CD4-positive, alpha-beta T cell treated with Interleukin-4 for 4 hours (primary cell): ENCODE measurements at places on chromosomes 4 and X.
A peak's percentile ranks its signal among the peaks of the same experiment; 100 is the strongest.

GRCh38 chr4:10765386-10765785 lies 80.8 kb upstream of the CLNK start:
- DNase-seq: no peak

DNA sequence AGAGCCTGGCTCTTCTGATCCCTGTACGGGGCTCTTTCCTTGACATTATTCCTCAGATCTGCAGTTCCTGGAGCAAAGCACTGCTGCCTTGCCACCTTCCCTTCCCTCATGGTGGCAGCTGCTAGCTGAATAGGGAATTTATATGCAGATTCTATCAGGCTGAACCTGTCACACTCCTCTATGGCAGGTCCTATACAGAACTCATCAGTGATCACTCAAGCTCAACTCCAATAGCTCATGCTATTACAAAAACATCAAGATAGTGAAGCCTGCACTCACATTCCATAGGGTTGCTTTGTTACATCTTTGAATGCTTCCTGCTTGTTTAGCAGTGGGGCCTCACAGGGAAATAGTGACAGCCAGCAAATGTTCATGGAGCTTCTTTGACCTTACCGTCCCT lies 71.7 kb downstream of the SLC2A9 start:
- DNase-seq: no peak

DNA sequence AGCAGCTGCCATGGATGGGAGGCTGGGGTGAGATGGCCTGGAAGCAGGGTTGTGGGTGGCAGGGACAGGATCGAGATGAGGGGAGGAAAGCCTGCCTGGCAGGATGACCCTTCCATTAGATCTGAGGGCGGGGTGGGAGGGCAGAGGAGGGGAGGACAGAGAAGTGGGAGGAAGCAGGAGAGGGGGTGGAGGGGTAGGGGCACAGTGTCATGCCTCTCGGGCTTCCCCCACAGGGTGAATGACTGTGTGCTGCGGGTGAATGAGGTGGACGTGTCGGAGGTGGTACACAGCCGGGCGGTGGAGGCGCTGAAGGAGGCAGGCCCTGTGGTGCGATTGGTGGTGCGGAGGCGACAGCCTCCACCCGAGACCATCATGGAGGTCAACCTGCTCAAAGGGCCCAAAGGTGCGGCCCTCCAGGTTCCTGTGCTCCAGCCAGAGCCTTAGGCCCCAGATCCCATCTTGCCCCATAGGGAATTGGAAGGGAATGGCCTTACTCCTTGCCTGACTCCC lies 4.9 kb downstream of the DLG3 start:
- DNase-seq: no peak

- no peak for DNase-seq
Observed at GRCh38 chrX:73647212-73647611, 84.2 kb downstream of the CHIC1 start.

GRCh38 chrX:19889582-19890342 lies 2.4 kb upstream of the SH3KBP1 start:
- DNase-seq: peak; percentile 61
